ENCODE measurements at places on chromosomes 1 and 21.
A peak's percentile ranks its signal among the peaks of the same experiment; 100 is the strongest.

- no peak for DNase-seq
Measured at GRCh38 chr1:154448331-154448811, 43.2 kb downstream of the IL6R start.

GRCh38 chr1:196515904-196516303 is 92.3 kb downstream of the KCNT2 start:
- no peak for DNase-seq

GRCh38 chr1:213415691-213416380 is 364.8 kb downstream of the RPS6KC1 start:
- no peak for DNase-seq

GRCh38 chr1:77487631-77488030 is 194.8 kb downstream of the ZZZ3 start:
- no peak for DNase-seq

DNA sequence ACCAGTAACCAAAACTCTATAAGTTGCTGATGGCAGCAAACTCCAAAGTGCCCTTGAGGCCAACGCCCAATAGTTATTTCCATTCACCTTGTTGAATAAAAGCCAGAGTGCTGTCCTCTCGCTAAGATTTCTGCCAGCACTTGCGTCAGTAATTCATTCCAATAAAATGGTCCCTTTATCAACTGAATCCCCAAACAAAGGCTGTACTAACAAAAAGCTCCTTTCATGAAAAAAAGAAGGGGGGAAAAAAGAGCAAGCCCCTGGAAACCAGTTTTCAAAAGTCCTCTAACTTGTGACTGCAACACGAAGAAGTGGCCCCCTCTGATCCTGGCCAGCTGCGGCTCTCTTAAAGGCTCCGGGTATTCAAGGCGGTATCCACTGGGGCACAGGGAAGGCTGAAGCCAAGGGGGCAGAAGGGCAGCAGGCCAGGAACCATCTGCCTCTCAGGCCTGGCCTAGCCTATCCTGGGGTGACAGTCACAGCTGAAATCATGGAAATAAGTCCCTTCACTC is 55.8 kb upstream of the ZNF326 start:
- no peak for DNase-seq

GRCh38 chr1:59879996-59880505 is 46.5 kb downstream of the CYP2J2 start:
- no peak for DNase-seq

DNA sequence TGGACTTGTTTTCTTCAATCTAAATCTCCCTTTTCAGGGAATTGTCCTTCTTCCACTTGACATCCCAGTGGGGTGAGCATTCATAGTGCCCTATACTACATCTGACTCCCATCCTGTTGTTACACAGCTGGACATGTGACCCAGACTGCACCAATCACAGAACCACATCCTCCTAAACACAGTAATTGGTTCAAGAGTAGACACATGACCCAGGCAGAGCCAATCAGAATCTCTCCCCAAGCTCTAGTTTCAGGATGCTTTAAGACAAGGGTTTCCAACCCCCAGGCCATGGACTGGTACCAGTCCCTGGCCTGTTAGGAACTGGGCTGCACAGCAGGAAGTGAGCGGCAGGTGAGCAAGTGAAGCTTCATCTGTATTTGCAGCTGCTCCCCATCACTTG is 5.6 kb upstream of the DDOST start:
- DNase-seq = peak; percentile 51

DNA sequence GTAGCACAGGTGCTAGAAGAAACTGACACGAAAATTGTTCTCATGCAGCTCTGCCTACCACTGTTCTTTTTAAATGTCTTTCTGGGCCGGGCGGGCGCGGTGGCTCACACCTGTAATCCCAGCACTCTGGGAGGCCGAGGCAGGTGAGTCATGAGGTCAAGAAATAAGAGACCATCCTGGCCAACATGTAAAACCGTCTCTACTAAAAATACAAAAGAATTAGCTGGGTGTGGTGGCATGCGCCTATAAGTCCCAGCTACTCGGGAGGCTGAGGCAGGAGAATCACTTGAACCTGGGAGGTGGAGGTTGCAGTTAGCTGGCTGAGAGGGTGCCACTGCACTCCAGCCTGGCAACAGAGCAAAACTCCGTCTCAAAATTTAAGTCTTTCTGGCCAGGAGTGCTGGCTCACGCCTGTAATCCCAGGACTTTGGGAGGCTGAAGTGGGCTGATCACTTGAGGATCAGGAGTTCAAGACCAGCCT is 947 bp upstream of the RIT1 start:
- no peak for DNase-seq

- no peak for DNase-seq
Measured at GRCh38 chr1:231019711-231020110, 20.3 kb downstream of the FAM89A start.

DNA sequence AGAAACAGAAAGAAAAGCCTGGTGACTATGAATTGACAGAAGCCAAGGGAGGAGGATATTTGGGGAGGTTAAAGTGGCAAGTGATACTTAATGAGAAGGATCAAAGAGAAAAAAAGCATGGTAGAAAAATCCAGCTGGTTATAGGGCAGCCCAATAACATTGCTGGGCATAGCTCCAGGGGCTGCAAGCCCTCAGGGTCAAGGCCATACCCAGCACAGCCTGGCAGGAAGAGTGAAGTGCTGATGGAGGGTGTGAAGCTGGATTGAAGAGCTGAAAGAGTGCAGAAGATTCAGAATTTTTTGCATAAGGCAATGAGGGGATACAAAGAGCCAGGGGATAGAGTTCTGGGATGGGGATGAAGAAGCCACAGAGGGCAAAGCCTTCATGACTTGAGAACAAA is 8.0 kb upstream of the HSD11B1 start:
- DNase-seq = no peak

DNA sequence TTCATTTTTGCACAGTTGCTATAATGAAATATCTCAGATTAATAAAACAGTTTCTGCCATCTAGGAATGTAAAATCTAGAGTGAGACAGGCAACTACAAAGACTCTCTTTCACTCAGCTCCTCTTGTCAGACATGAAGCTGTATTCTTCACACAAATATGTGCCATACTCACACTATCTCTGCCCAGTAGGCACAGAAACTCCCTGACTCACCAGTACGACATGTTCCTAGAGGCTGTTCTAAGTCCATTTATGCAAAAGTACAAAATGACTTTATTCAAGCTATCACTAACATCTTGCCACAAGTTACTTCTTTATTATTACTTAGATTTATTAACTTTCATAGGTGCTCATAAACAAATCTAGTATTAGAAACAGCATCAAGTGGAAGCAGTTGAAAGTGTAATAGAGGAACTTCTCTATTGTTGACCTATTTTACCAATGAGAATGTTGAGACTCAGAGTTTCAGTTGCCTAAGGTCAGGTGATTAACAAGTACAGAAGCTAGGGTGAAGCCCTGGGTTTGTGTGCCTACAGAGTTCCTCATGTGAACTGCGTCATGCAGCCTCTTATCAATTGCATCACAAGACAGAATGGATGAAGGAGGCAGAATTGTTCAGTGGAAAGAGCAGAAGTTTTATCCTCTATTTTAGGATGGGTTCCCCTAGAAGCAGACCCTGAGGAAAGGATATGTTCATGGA is 98.9 kb downstream of the RGS2 start:
- peak; percentile 25 for DNase-seq

DNA sequence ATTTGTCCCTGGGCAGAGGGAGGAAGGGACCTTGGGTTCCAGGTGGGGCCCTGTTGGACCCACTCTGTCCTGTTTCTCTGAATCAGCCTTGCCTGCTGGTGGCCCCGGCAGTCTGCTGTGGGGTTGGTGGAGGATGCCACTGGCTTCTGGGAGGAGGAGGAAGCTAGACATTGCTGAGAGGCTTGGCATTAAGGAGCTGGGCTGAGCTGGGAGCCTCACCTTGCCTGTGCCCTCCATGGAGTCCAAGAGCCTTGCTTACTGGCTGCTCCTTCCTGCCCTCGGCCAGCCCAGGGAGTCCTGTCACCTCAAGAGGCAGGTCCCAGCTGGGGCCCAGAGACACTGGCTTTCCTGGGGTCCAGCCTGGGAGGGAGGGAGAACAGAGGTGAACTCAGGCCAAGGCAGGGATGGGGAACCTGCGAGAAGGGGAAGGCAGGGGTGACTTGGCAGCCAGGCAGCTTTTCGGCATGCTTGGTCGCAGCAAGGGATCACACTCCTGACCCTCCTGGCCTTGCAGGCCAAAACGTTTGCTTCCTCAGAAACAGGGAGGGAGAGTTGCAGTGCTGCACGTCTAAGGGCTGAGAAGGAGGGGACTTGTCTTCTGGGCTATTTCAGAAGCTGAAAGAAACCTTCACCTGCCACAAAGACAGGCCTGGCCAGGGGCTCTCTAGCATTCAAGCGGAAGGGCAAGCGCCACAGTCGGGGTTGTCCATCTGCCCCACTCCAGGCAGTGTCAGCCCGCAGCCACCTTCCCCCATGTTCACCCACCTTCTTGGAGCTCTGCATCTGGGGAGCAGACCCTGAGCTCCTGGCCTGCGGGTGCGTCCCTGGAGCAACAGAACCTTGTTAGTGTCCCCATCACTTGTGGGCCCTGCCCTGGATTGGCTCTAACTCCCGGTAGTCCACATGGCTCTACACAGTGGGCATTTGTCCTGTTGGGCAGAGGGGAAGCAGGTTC is 8.9 kb downstream of the TMEM201 start:
- DNase-seq = no peak

DNA sequence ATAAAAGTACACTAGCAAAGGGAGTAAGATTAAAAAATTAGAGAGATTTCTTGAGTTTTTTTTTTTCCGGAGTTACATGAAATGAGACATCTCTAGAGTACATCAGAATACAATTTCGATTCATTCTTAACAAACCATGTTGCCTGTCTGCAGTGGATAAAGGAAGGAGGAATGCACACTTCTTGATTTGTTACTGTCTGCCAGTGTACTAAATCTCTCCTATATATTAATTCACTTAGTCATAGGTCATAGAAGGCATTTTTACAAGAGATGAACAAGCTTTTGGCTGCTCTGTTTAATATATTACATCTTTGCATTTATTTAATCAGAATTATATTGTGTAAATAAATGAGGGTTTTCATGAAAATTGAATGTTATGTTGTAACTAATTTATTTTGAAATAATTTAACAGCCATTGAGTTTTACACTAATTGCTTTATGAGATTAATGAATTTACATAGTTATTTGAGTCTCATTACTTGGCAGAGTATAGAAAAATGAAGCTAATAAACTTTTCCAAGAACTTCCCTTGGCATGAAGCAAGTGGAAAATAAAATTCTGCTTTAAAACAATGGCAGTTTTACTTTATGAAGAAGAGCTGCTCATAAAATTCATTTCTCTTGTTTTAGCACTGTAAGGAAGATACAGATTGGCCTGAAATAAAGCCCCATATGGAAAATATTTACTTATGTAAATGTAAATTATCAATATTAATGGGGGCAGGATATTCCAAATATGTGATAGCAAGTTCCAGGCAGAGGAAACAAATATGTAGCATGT is 1284.7 kb downstream of the BRINP3 start:
- DNase-seq = no peak

GRCh38 chr1:90357995-90358394 is 359.1 kb downstream of the BARHL2 start:
- DNase-seq = peak; percentile 65

- DNase-seq = no peak
Measured at GRCh38 chr1:92031281-92032110, 1.7 kb downstream of the EPHX4 start.
